ENCODE measurements at places on chromosomes 1 and 21.

DNA sequence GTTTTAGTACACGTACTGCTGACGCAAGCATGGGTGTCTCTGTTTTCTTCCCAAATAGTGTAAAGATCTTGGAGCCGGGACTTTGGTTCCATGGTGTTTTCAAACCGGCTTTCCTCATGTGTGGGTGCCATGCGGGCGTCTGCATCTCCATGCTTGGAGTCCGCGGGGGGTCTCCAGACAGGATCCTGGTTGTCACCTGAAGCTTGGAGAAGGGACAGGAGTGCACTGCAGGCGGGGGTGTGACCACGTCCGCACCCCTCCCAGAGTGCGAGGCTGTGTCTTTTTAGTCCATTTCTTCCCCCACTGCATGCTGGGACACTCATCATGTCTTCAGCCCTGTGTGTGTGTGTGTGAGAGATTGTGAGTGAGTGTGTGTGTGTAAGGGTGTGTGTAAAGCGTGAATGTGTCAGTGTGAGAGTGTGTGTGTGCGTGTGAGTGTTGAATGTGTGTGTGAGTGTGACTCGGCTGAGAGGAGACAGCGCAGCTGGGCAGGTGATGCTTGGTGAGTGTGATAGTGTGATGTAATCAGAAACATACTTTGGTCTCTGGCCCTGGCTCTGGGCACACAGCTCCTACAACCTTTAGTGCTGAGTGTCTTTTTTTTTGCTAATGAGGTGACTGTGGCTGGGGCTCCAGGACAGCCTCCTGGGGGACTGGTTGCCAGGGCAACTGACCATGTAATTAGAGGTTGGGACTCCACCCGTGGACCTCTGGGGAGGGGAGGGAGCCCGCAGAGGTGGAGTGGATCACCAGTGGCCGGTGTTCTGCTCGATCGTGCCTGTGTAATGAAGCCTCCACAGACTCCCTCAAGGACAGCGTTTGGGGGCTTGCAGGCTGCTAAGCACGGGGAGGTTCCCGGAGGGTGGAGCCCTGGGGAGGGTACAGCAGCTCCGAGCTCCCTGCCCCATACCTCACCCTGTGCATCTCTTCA lies 55.1 kb downstream of the AGPAT3 start:
- DNase-seq, result no peak

DNA sequence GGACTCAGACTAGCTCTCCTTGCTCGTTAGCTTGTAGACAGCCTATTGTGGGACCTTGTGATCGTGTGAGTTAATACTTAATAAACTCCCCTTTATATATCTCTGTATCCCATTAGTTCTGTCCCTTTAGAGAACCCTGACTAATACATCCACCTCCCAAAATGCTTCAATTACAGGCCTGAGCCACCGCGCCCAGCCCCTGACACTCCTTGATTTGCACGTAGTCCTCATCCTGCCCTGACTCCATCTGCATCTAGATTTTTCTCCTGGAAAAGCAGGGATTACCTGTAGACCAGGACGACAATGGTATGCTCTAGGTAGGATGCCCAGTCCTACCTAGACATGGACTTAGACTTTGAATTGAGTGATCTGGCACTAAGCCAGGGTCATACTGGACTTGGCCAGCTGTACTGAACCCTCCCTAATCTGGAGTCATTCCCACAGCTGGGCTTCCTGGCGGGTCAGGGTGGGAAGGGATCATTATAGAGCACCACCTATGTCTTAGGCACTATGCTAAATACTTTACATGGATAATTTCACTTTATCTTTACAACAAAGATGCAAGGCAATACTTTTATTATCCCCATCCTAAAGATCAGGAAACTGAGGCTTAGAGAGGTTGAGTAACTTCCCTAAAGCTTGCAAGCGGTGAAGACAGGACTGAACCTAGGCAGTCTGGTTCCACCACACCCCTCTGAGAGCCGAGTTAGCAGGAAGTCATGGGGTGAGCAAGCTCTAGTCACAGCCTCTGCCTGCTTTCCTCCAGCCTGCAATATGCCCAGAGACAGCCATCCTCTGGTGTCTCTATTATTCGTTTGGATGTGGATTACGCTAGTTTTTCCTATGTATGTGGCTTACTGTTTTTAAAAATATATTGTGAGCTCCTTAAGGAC lies 89.4 kb downstream of the DTL start:
- peak; percentile 35 for DNase-seq

- DNase-seq, result no peak
These were observed 6.9 kb downstream of the ANKRD35 start for GRCh38 chr1:145878724-145879123.

- no peak for DNase-seq
These were observed 11.3 kb upstream of the MFSD2A start for GRCh38 chr1:39943471-39944290.

GRCh38 chr1:4375812-4376211 lies 278.6 kb upstream of the AJAP1 start:
- DNase-seq, result no peak

GRCh38 chr1:27015260-27015659 lies 2.6 kb upstream of the TENT5B start:
- no peak for DNase-seq

DNA sequence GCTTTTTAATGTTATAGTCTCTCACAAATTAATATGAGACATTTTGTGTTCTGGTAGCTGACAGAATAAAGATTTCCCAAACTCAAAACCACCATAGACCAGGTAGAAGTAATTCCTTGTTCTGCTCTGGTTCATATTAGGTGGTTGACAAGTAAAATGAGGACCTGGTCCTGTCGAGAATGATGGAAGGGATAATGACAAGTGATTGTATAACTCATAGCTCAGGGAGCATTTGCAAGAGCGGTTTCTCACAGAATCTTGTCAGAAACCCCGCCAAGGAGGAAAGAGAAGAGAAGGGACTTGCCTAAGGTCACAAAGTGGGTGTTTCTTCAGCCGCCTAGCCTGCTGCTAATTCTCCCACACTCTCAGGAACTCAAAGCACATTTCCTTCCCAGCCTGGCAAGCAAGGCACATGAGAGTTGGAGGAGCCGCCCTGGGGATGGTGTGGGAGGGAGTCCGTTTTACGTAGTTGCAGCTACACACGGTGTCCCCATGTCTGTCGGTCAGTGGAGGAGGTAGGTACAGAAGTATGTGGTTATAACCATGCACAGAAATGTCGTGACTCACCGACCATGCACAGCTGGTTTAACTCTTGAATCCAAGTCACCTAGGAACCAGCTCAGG lies 46.5 kb downstream of the SAMD13 start:
- DNase-seq, result no peak

- no peak for DNase-seq
These were observed 25.3 kb downstream of the CR1L start for GRCh38 chr1:207670192-207670591.

GRCh38 chr1:18962121-18962721 lies 5.7 kb upstream of the IFFO2 start:
- DNase-seq, result no peak

- no peak for DNase-seq
These were observed 130.4 kb downstream of the SYT2 start for GRCh38 chr1:202579806-202580205.

DNA sequence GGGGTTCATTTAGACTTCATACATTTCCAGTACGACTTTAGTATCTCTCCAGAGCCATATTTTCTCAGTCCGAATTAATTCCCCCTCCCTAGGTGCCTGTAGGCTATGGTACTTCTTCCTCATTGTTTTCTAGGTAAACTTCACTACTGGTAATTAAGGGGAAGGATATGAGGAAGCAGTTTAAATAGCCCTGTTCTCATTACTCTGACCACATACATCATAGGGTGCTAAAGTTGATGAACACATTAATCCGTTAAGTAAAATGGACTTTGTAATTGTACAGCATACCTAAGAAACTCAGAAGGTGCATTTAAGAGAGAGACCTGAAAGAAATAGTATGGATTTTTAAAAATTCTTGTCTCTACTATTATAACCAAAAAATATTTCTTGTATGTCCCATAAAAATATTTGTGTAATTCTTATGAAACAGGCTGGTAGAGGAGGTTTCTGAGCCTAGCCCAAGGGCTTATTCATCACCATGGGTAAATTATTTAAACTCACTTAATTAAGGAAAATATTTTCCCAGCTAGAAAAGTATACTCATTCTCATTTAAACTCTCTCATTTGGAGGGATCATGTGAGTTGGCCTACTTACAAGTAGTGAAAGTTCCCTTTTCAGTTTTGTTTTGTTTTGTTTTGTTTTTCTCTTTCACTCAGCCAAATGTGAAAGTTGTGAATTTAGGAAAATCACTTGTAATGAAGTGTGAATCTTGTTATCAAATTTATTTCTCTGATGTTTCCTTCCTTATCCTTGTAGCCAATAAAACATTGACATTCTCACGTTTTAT lies 2.0 kb downstream of the PRMT6 start:
- DNase-seq, result no peak

DNA sequence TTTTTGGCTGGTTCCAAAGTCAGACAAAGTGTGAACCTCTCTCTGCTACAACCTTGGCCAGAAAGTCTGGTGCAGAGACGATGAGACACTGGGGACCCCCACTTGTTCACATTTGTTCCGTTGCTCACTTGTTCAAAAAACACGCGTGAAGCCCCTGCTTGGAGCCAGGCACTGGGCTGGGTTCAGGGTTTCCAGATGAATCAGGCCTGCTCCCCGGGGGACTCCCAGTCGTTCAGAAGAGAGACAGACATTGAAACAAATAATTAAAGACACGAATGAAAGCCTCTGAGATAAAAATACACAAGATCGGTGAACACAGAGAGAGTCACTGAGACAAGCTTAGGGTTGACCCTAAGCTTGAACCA lies 101.5 kb upstream of the RUNX3 start:
- no peak for DNase-seq

- DNase-seq, result no peak
These were observed at the start of gene GPR37L1 for GRCh38 chr1:202122639-202123335. Gene GPR37L1 (plus strand): TSS chr1:202122917. CDS start chr1:202122964, 47 bp downstream.

- DNase-seq, result no peak
These were observed 78.1 kb downstream of the DDR2 start for GRCh38 chr1:162710345-162710744.

- DNase-seq, result no peak
These were observed 18.8 kb downstream of the IFI44 start for GRCh38 chr1:78668427-78668826.

GRCh38 chr1:33137800-33138199 lies 44.0 kb downstream of the TRIM62 start:
- DNase-seq, result peak; percentile 36

- no peak for DNase-seq
These were observed 40.2 kb downstream of the TTLL7 start for GRCh38 chr1:83958704-83959103.

GRCh38 chr1:185517808-185518419 lies 200.9 kb upstream of the IVNS1ABP start:
- no peak for DNase-seq

DNA sequence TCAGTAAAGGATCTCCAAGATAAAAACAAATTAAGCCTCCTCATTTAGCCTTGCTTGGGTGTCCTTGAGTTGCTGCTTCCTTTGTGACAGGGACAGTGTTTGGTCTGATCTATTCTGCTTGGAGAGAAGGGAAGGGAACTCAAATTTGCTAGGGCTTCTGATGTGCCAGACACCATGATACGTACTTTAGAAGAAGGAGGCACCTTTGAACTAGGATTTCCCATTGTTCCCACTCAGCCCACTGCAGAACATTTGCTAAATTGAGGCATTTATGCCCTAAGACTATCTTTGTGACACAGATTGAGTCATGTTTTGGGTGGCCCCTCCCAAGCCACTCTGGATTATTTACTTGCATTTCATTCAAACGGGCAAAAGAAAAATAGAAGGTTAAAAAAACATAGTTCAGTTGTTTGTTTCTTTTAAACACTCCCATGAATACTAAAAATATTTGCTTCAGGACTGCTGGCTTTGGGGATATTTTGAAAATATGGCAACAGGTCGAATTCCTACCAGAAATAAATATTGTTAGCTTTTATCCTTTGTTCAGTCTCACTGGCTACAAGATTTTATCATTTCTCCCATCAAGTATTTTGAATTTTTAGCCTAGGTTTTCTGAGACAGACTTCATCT lies 81.9 kb upstream of the WLS start:
- no peak for DNase-seq

- DNase-seq, result no peak
These were observed 190.1 kb downstream of the HIVEP3 start for GRCh38 chr1:41728403-41729202.

DNA sequence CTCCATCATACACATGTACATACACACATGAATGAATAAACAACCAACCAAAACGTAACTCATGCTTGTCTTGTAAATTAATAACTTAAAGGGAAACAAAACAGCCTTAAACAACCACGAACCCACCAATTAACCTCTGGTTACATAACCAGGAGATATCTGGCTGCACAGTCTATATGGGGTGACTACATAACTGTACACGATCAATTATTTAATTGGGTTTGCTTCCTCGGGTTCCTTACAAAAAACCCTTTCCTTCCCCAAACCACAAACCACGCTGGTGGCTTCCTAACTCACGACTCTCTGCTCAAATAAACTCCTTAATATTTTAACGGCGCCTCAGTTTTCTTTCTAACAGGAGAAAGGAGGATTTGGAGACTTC lies 744 bp downstream of the ZNF670 start:
- DNase-seq, result no peak

DNA sequence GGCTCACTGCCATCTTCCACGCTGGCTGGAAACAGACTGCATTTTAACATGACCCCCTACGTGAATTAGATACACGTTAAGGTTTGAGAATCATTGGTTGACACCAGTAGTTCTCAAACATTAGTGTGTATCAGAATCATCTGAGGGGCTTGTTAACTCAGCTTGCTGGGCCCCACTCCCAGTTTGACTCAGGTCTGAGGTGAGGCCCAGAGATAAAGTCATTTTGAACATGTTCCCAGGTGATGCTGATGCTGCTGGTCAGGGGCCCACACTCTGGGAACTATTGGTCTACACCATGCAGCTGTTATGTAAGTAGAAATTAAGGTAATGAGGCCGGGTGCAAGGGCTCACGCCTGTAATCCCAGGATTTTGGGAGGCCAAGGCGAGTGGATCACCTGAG lies 1.3 kb downstream of the LSM10 start:
- no peak for DNase-seq

- DNase-seq, result no peak
These were observed 21.0 kb downstream of the CD2 start for GRCh38 chr1:116775116-116775752.

DNA sequence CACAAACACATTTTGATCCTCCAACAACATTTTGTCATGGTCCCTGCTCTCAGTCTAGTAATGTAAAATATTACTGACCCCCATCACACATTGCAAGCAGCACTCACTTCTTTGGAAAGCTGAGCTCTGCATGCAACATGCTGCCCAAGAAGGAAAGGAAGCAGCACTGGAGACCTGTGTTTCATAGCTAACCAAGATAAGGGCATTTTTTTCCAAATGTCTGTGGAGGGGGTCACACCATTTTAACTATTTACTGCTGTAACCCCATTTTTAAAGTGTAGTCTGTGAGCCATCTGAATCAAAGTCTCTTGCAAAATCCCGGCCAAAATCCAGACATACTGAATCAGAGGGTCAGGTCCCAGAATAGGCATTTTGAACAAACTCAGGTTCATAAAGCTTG lies 4.5 kb upstream of the RASSF5 start:
- DNase-seq, result no peak

DNA sequence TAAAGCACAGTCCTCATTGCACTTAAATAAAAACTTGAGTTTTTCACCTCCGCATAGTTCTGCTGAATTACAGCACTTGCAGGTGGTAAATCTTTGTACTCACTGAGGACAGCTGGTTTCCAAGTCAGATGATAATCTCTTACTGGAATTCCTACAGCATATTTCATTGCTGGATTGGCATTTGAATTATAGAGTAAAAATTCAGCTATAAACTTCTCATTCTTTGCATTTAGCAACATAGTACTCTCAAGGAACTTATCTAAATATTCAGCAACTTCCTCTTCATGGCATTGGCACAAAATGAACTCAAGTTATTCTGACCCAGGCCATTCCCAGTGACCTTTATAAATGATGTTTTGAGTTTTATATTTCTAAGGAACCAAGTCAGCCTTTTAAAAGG lies 23.4 kb downstream of the GORAB start:
- DNase-seq, result no peak

- no peak for DNase-seq
These were observed 119.4 kb downstream of the KCNJ15 start for GRCh38 chr21:38376235-38376634.

All from activated CD4-positive, alpha-beta T cell treated with anti-CD3 and anti-CD28 coated beads, Interleukin-2, amount 10 ng/mL, durations not matched to agents 7 days and 5 days (primary cell).